ENCODE measurements at places on chromosomes 1 and 21.

- no peak for DNase-seq
These were observed 82.8 kb downstream of the GLIS1 start for GRCh38 chr1:53655931-53656746.

DNA sequence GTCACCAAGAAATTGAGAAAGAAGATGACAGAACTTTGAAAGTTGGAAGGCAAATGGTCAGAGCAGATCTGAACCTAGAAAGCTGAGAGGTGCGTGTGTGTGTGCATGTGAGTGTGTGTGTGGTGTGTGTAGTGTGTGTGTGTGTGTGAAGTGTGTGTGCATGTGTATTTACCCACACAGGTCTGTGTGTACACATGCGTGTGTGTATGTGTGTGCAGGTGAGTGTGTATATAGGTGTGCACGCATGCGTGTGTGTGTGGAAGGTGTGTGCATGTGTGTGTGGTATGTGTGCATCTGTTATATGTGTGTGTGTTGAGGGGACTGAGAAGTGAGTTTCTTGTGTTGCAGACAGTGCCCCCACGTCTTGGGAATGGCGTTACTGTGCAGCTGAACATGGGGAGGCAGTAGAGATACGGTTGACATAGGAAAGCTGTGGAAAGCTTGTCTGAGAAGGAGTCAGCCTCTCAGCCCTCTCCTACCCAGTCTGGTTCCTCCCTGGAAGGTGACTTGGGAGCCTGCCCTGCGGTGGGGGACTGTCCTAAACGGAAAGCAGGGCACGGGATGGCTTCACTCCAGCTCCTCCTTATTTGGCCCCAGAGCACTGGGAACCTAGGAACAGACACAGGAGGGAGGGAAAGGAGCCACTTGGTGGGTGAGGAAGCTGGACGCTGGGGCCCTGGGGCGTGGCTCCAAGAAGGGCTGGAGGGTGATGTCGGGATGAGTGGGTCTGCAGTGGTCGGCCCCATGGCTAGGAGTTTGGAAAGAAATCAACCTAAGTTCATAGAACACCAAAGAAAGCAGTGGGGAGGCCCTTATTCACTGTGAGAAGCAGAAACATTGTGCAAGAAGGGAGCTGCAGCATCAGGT, 97.2 kb downstream of the PCBP3 start:
- DNase-seq: no peak

DNA sequence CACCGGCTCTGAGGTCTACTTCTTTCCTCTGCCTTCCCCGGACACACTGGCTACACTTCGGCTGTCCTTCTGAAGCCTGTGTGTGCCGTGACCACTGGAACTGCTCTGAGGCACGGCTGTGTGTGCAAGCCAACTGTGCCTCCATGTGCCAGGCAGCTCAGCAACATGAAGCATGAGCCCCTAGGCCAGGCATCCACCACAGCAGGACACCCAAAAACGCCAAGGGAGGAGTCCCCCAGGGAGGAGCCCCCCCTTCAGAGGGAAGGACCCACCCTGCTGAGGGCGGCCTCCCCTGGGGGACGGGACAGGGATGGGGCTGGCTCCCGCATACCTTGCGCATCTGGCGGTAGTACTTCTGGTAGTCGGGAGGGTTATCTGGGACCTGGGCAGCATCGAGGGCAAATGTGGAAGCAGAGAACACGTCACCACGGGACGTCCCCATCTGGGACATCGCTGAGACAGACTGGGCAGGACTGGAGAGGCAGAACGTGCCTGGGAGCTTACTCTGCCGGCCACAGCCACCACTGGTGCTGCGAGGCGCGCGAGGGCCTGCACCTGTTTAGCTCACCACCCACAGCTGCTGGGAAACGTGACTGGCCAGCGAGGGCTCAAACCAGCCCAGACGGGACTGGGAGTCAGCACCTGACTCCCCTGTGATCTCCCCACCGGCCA, 20.5 kb downstream of the LSS start:
- DNase-seq: no peak

GRCh38 chr1:96002201-96002600, 719.4 kb upstream of the PTBP2 start:
- DNase-seq: no peak

DNA sequence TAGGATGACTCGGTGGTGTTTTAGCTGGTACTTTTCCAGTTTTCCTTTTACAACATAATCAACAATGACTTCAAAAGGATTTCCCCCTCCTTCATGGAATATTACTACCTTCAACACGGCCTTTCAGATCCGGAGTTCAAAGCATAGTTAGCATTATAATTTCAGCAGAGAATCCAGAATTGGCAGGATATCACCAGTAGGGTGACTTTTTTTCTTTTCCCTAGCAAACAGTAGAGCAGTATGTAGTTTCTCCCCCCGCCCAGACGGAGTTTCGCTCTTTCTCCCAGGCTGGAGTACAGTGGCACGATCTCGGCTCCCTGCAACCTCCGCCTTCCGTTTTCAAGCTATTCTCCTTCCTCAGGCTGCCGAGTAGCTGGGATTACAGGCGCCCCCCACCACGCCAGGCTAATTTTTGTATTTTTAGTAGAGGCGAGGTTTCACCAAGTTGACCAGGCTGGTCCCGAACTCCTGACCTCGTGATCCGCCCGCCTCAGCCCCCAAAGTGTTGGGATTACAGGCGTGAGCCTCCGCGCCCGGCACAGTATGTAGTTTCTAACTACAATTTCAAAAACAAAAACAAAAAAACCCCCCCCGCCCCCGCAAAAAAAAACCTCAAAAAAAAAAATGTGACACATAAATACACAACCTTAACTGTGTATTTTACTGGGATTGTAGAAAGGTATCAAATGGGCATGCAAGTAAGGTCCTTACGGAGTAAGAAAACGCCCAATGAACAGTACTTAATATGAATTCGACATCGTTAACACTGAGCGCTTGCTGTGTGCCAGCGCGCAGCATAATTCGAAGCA, 1.5 kb upstream of the COX20 start:
- DNase-seq: no peak

DNA sequence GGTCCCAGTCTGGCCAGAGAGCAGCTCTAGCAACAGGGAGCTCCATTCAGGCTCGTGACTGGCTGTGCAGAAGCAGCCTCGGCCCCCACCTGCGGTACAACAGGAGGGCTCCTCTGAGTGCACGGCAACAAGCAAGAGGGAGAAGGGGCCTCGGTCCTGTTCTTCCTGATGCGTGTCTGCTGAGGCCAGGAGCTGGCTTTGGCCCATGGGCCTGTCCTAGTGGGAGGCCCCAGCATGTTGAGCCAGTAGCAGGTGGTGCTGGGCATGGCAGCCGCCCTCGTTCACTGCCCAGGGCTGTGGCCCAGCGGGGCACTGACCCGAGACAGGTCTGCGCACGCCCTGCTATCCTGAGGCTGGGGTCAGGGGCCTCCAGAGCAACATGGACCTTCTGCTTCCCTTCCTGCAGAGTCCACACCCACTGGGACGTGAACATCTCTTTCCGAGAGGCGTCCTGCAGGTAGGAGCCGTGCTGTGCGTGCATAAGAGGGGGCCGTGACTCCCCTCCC, 7.0 kb downstream of the SAMD11 start:
- no peak for DNase-seq

- DNase-seq: no peak
These were observed 128.0 kb downstream of the SETD4 start for GRCh38 chr21:35932232-35932911.

DNA sequence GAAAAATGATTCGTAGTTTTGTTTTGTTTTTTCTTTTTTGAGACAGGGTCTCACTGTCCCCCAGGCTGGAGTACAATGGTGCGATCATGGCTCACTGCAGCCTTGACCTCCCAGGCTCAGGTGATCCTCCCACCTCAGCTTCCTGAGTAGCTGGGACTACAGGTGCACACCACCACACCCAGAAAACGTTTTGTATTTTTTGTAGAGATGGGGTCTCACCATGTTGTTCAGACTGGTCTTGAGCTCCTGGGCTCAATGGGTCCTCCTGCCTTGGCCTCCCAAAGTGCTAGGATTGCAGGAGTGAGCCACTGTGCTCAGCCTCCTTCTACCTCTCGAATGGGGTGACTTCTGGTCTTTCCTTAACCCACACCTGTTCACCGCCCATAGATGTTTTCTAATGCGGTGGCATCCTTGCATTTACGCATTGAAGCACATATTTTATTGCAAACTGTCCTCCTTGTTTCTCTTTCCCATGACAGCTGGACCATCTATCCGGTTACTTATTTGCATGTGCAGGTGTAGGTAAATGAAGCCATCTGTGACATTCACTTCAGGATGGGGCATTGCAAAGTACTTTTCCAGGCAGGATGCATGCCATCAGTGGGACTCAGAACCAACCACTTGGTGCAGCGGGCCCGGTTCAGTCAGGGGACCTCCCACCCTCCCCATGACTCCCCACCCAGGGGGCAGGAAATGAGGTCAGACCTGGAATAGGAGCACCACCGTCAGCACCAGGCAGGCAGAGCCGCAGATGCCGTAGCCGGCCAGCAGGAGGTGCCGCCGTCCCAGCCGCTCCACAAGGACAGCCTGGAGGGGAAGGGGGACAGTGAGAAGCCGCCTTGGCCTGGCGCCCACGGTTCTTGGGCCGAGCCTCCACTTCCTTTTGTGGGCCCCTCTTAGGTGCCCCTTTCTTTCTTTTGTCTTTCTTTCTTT, 16.5 kb downstream of the SLC2A7 start:
- no peak for DNase-seq

DNA sequence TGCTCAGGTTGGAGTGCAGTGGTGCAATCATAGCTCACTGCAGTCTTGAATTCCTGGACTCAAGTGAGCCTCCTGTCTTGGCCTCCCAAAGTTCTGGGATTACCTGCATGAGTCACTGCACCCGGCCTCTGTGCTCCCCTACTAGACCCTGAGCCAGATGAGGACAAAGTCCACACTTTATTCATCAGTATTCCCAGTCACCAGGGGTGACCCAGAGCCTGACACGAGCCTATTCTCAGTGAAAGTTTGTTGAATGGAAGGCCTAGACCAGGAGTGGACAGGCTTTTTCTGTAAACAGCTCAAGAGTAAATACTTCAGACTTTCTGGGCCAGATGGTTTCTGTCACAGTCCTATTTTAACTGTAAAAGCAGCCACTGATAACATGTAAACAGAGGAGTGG, 68.2 kb downstream of the MAB21L3 start:
- no peak for DNase-seq

DNA sequence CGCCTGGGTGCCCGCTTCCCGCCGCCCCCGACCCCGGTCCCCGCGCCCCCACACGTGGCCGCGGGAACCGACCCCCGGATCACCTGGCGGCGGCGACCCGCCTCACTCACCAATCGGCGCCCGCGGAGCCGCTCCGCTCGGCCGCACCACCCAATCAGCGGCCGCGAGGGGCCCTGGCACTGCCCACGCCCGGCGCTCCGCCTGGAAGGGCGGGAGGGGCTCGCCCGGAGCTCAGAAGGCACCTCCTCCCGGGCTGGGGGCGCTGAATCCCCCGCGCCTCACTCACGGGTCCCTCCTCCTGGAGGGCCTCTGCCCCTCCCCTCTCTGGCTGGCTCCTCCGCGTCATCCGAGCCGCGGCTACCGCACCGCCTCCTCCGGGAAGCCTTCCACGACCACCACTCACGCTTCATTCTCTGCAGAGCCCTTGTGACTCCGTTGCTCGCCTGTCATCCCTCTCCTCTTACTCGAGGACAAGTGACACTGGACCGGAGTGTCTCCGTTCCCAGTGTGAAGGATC, 374 bp downstream of the SH2D5 start:
- peak; percentile 40 for DNase-seq

GRCh38 chr1:15662477-15662876, 21.6 kb upstream of the PLEKHM2 start:
- DNase-seq: no peak

GRCh38 chr21:15976807-15977206, 247.0 kb downstream of the USP25 start:
- DNase-seq: no peak

DNA sequence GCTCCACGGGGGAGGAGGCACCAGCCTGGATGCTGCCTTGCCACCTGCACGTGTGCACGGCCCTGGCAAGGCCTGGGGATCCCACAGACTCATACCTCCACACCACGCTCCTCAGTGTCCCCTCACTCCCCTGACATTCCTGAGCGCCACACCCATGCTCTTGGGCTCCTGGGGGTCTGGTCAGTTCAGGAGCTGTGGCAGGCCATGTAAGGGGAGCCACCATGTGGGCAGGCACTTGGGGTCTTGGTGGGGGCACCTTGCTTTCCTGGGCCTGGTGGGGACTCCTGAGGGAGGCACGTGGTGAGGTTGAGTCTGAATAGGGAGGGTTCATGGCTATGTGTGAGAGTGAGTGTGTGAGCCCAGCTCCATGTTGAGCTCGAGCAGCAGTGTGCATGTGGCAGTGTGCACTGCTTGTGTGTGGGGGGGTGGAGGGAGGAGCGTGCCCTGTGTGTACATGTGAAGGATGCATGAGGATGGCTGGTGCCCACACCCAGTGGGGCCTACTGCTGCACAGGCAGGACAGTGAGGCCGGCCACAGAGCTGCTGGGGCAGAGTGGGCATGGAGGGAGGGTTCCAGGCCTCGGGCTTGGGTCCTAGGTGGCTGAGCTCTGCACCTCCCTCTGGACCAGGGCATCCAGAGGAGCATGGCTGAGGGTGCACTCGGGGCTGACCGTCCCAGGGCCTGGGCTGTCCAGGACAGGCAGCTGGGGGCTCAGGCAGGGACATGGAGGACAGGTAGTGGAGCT, 1.6 kb downstream of the GJC2 start:
- no peak for DNase-seq

- DNase-seq: no peak
These were observed 134.7 kb downstream of the ST6GALNAC3 start for GRCh38 chr1:76209238-76209637.

DNA sequence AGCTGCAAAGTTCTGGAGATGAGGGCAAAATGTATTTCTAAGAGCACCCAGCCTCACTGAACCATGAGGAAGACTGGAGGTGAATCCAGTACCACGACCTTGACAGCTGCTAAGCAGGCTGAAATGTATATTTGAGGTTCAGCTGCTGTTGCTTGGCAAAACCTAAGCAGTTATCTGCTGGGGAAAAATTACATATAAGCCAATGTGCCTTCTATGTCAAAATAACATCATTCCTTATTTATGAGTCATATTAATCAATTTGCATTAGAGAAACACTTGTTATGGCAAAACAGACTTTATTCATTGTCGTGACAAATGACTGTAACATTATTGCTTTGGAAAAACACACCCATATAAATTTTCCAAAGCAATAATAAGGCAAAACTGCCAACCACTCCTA, 560.5 kb upstream of the NR5A2 start:
- DNase-seq: no peak

- DNase-seq: no peak
These were observed 10.0 kb downstream of the RCSD1 start for GRCh38 chr1:167640051-167640450.

DNA sequence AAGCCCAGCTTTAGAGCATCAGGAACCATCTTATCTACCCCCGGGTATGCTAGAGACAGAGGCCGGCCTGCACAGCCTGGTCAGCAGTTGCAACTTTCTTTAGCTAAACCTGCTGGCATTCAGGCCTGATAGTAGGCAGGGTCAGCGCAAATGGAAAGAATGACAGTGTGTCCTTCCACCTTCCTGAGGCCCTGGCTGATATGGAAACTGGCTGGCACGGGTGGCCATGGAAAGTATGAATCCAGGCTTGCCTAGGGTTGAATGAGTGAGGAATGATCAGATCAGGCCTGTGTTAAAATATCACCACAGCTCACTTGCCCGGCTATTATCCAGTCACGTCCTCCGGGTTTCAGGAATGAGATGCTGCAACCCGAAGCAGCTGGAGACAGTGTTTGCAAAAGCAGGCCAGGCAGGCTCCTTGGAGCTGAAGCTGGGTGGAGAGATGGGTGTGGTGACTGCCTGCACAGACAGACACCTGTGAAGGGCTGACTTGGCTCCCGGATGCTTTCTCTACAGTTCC, 34.7 kb downstream of the RCAN1 start:
- DNase-seq: no peak

- DNase-seq: no peak
These were observed 360.1 kb upstream of the PLXNA2 start for GRCh38 chr1:208604295-208604694.
